ENCODE measurements at places on chromosomes 11 and 22.

- peak; percentile 3 for DNase-seq
These were observed 136.3 kb downstream of the PKNOX2 start for GRCh38 chr11:125300791-125301218.

- DNase-seq = no peak
These were observed 334.5 kb upstream of the NCAM1 start for GRCh38 chr11:112626731-112627130.

DNA sequence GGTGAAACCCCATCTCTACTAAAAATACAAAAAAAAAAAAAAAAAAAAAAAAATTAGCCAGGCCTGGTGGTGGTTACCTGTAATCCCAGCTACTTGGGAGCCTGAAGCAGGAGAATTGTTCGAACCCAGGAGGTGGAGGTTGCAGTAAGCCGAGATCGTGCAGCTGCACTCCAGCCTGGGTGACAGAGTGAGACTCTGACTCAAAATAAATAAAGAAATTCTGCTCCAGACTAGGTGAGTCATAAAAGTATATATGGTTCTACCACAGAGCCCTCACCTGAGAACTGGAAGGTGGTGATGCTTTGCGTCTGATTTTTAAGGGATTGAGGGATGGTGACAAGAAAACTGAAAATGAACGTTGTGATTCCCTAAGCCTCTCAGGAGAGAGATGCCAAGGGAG is 58.4 kb downstream of the NTM start:
- DNase-seq = no peak

DNA sequence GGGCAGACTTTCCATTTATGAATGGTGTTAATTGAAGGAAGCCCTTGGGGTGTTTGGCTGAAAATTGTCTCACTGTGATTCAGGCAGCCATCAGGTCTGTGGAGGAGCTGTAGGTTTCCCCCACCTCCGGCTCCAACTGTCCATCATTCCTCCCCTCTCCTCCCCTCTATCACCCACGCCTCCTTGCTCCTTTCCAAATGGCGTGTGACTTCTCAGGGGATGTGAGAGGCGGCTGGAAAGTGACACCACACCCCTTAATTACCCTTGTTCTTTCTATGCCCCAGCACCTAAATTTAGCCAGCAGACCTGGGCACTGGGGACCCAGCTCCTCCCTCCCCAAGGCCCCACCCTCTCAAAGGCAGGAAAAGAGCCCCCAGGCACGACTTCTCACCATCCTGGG is 38.1 kb upstream of the SYT7 start:
- DNase-seq = no peak

DNA sequence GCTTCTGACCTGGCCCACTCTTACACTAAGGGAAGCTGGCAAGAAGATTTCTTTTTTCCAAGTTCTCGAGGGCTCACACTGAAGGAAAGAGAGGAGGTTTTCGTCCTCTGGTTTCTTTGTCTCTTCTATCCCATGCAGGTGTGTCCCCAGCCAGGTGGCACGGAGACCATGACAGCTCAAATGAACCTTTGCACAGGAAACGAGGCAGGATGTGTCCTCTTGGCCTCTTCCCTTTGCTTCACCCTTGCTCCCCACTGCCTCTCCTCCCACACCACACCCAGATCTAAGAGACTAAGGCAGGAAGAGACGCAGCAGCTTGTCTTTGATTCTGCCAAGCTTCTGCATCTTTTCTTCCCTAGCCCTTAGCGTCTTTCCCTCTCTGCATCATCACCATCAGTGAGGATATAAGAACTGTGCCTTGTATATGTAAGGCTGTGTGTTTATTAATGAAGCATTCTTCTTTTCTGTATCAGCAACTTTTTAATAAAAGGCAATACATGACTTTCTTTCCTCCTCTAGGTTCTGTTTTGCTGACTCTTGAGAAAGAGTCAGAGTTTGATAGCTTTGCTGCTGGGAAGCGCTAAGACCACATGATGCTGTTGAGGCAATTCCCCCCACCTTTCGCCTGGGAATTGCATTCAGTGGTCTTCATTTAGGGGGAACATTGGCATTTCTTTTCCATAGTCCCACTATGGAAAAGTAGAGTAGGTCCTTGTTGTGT is 56.0 kb upstream of the PARVA start:
- peak; percentile 80 for DNase-seq

- no peak for DNase-seq
These were observed 441 bp downstream of the TCN2 start for GRCh38 chr22:30607300-30607930.

- no peak for DNase-seq
These were observed 130.1 kb upstream of the SYN3 start for GRCh38 chr22:33188326-33188725.

GRCh38 chr11:61488651-61489291 is 19.8 kb upstream of the LRRC10B start:
- DNase-seq = peak; percentile 65

DNA sequence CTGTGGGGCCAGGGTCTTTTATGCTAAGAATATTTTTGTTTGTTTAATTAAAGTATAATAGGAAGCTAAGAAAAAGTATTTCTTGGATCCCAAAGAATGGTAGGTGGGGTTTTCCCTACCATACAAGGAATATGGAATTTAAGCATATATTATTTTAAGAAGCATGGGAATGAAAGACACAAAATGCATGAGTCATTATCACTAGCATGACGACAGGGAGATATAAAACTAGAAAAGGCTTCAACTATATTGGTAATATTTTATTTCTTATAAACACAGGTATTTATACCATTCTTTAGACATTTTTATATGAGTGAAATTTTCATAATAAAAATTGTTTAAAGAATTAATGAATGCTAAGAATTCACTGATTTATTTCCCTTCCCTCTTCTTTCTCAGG is 39.3 kb upstream of the SOX6 start:
- DNase-seq = no peak

DNA sequence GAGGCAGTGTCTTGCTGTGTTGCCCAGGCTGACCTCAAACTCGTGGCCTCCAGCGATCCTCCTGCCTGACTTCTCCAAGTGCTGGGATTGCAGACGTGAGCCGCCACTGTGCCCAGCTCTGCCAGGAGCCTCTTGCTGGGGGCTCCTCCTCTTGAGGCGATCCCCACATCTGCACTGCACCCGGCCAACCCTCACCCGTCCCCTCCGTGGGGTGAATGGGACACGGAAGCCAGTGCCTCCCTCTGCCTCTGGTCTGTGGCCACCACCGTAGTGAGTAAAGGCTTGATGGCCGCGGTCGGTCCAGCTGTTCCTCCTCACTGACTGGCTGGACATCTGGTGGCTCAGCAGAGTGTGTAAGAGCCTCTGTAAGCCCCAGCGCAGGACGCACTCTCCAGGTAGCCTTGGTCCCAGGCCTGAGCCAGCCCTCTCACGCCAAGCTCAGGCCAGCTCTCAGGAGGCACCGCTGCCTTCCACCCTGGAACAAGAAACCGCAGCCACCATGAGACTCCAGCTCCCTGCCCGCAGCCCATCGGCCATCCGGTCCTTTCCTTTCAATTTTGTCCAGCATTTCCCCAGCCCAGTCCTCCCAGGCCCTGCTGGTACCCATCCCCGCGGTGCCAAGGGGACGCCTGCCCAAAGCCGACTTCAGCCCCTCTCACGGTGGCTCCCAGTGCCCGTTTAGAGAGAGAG is 100.3 kb downstream of the BRD1 start:
- no peak for DNase-seq

GRCh38 chr22:23752750-23753149 is 1.5 kb downstream of the VPREB3 start:
- no peak for DNase-seq
